ENCODE measurements at places on chromosomes 7 and 10. TPM values are rescaled to one million over a fixed set of nuclear protein-coding genes. Genes with fewer than 3 reads are reported as not detected.

Gene TRPV5
- total RNA-seq: not detected

Gene NUTM2E
- not detected for total RNA-seq

Gene TAS2R40
- not detected for total RNA-seq

Gene OPN4
- not detected for total RNA-seq

Gene HOXA6
- total RNA-seq: 11.8 TPM

Gene KLF14
- 0.14 TPM for total RNA-seq

GRCh38 chr10:25142116-25142864 is 32.5 kb upstream of the GPR158 start:
- no peak for DNase-seq

DNA sequence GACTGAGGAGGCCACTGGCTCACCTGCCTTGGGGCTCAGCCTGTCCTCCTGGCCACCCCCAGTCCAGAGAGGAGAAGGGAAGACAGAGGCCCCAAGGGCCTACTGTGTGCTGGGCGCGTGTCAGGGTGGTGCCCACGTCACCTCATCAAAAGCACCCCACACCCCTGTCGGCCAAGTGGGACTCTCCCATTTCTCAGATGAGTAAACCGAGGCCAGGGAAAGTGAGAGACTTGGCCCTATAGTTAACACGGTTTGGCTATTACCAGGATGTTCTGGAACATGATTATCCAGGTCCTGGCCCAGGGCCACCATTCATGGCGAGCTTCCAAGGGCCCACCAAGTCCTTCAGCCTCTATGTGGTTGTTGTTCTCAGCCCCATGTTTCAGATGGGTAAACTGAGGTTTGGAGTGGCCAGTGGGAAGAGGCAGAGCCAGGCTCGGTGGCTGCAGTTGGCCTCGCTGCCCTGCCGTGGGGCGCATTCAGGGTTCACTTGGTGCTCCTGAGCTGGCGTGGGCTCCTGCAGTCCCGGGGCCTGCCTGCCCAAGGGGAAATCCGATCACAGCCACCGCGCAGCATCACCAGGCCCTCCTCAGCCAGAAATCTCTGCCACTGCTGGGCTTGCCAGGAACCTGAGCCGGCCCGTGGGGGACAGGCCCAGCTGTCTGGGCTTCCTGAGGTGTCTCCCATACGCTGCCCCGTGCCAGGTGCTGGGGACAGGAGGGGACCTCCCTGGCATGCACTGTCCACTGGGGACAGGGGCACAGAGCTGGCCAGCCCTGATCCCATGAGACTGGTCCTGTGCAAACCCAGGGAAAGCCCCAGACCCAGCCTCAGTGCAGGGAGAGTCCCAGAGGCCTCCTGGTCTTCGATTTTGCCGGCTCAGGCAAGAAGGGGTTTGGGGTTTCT is 117.7 kb upstream of the TNRC18 start:
- no peak for DNase-seq

DNA sequence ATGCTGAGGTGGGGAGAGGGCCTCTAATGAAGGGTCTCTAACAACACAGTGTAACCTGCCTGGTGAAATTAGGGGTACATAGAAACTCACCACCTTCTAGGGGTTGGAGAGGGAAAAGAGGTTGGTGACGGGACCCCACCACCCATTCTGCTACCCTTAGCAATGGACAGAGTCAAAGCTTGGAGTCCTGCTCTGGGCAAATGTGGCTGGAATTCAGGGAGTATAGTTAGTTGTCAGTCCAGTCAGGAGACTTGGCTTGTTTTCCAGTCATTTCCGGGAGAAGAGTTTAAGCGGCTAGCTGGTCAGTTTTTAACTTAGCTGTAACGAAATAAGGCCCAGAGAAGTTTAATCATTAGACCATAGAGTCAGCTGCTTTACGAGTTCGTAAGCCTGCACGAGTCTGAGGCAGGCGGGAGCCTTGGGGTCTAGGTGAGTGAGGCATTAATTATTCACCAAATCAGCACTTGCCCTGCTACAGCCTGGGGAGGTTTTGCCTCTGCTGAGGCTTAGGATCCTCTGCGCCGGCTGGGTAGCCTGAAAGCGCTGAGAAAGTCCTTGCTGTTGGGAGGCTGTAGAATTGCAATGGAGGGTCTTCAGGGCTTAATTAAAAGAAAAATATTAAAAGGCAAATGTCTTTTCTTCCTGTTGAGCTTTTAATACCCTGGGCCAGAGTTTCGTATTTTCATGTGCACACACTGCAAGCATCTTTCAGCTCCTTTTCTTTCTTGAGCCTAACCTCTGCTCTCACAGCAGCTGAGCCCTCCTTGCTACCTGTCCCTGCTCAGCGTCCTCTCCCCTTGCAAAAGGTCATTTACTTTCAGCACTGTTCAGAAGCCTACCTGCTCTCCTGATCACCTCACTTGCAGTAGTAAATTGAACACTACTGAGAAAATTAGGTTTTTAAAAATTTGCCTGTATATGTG is 1.5 kb upstream of the LAMB1 start:
- peak; percentile 100 for DNase-seq

DNA sequence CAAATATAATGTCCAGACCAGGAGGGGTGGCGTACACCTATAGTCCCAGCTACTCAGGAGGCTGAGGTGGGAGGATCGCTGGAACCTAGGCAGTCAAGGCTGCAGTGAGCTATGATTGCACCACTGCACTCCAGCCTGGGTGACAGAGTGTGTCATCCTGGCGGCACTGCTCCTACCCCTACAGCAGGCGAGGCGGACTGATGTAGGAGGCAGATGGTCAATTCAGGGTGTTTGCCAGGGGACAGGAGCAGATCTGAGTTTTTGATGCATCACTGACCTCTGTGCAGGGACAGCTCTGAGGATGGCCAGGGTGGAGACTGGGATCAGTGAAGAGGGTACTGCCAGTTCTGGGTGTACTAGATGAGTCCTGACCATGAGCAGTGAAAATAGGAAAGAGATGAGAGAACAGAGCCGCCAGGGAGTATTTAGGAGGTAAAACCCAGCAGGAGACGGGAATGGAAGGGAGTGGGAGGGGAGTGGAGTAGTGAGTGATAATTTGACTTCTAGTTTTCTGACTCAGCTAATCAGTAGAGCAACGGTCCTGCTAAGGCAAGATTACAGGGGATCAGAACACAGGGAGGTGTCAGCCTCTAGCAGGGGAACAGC is 75.3 kb downstream of the HIP1 start:
- no peak for DNase-seq

- DNase-seq: no peak
Observed at GRCh38 chr7:50396856-50397255, 53.3 kb downstream of the FIGNL1 start.

- no peak for DNase-seq
Observed at GRCh38 chr7:47104206-47104549, 477.7 kb downstream of the TNS3 start.

DNA sequence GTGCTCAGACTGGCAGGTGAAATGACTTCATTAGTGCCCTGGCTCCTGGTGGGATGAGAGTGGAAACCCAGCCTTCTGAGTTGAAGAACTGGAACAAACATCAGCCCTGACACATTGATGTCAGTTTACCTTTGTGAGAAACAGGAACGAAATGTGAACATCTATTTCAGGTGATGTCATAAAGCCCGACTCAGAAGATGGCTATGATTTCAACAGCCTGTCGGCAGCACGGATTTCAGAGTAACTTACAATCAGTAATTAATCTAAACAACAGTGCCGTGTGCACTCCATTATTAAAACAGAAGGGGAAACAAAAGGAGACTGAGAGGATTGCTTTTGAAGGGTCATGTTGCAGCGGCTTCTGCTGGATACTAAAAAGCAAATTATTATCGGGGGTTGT is 243.2 kb downstream of the FRMD4A start:
- DNase-seq: no peak

DNA sequence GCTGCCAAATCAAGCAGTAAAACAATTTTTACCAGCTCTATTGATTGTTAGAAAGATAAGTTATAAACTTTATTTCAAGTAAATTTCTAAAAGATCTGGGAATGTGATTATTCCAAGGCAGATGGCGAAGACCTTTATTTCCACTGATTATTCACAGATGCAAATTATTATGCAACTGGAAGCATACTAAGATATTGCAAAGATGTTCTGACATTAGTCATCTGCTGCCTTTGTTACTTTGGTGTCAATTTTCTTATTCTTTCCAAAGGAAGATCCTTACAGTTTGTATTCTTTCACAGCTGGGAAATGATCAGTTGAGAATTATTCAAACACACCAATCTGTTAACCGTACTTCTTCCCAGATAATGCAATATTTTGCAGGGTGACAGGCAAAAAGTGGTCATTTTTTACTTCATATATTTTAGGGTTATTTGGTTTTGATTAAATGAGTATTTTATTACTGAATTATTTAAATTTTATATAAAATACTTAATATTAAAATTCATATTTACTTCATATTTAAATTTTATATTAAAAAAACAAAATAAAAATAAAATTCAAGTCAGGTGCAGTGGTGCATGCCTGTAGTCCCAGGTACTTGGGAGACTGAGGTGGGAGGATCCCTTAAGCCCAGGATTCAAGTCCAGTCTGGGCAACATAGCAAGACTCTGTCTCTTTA is 171.3 kb downstream of the FZD1 start:
- DNase-seq: no peak

All from epithelial cell of proximal tubule (primary cell).